ENCODE measurements at places on chromosomes 12 and 14. TPM values are rescaled to one million over a fixed set of nuclear protein-coding genes. Genes with fewer than 3 reads are reported as not detected.

Gene ARHGAP9
- total RNA-seq: not detected

Gene FAM222A
- total RNA-seq: 11.7 TPM

Gene IPO8
- total RNA-seq: 19.6 TPM

Gene ACYP1
- 23.5 TPM for total RNA-seq

Gene KIF5A
- not detected for total RNA-seq

Gene GSC
- total RNA-seq: not detected

Gene DNAJC22
- total RNA-seq: 12.9 TPM

Gene ANKS1B
- total RNA-seq: 0.98 TPM

Gene SP7
- not detected for total RNA-seq

Gene TMPRSS12
- total RNA-seq: not detected

Gene KCNC2
- not detected for total RNA-seq

Gene LALBA
- total RNA-seq: not detected

Gene SOCS4
- total RNA-seq: 21.9 TPM

Gene NANOG
- total RNA-seq: not detected

Gene IGFBP6
- total RNA-seq: 299 TPM

Gene NDUFA9
- total RNA-seq: 71.5 TPM

Gene SMIM41
- not detected for total RNA-seq

Gene ANKLE2
- total RNA-seq: 85.9 TPM

Gene TEX22
- total RNA-seq: 0.40 TPM

Gene DDX11
- 72.2 TPM for total RNA-seq

Gene KRT78
- total RNA-seq: 0.15 TPM

Gene NUMB
- 22.2 TPM for total RNA-seq

Gene MAGOHB
- total RNA-seq: 36.8 TPM
